Stimulated activated CD8-positive, alpha-beta memory T cell treated with anti-CD3 and anti-CD28 coated beads, Interleukin-4, amount 100 ng/mL, for 1 hour (primary cell): ENCODE measurements at places on chromosomes 7 and 10.

DNA sequence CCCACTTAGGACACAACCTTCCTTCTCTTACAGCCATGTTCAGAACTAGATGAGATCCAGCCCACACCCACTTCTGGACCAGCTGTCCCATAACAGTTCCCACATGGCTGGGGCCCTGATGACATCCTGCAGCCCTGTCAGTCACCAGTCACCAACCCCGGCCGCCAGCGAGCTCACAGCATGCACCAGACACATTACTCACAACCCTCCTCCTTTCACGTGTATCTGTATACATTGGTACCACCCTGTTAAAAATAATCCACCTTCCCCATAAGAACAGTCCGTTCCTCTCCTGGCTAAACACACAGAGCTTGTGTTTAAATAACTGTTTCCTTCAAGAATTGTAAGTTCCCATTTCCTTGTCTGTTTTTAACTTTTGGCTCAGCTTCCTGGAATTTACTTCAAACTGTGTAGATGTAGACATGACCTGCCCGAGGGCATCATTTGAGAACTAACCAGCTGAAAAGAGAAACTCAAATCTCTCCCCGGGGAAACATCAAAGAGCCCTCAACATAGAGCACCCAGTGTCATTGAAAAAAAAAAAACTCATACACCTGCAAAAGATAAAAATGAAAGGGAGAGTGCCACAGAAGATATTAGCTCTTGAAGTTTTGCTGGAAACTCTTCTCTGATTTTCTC, 26.0 kb upstream of the PRLHR start:
- DNase-seq, result no peak

DNA sequence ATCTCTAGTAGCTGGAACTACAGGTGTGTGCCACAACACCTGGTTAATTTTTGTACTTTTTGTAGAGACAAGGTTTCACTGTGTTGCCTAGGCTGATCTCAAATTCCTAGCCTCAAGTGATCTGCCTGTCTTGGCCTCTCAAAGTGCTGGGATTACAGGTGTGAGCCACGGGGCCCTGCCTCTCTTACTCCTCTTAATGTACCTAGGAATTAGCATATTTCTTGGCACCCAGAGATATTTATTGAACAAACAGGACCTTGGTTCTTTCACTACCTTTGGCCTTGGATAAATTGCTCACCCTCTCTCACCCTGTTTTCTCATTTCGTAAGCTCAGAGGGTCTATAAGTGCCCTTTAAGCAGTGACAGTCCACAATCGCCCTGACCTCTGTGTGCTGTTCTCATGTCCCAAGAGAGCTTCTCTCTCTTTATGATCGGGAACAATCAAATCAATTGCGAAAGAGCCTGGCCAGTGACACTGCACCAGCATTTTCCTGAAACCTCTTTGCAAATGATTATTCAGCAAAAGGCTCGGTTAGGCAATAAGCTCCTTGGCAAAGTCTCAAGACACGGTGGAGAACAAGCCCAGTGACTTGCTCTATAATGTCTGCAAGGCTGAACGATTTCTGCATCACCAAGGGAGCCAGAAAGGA, 117.7 kb downstream of the APBB1IP start:
- DNase-seq, result no peak

DNA sequence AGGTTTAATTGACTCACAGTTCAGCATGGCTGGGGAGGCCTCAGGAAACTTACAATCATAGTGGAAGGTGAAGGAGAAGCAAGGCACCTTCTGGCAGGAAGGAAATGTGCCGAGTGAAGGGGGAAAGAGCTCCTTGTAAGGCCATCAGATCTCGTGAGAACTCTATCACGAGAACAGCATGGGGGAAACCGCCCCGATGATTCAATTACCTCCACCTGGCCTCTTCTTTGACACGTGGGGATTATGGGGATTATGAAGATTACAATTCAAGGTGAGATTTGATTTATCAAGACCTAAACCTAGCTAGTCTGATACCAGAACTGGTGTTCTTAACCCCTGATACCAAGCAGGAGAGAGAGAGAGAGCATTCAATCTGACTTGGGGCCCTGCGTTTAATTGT, 258.7 kb downstream of the PTEN start:
- DNase-seq, result no peak

DNA sequence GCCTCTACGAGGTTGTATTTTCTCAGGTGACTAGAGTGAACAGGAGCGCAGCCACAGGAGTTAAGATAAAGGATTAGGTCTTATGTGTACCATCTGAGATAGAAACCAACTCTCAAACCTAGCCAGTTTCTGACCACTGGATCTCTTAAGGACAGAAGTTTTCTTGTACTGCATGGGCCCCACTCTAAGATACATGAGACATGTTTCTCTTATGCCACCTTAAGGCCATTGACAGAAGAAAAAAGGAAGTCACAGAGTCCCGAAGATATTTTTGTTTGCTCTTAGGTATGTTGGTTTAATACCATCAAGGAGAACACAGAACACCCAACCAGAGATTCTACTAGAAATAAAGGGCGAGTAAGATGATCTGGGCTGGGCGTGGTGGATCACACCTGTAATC, 335.8 kb downstream of the FRMD4A start:
- DNase-seq, result no peak

- DNase-seq, result no peak
Observed at GRCh38 chr10:104301907-104302690, 33.1 kb downstream of the GSTO2 start.

GRCh38 chr7:94174956-94175355, 170.8 kb upstream of the BET1 start:
- DNase-seq, result no peak

DNA sequence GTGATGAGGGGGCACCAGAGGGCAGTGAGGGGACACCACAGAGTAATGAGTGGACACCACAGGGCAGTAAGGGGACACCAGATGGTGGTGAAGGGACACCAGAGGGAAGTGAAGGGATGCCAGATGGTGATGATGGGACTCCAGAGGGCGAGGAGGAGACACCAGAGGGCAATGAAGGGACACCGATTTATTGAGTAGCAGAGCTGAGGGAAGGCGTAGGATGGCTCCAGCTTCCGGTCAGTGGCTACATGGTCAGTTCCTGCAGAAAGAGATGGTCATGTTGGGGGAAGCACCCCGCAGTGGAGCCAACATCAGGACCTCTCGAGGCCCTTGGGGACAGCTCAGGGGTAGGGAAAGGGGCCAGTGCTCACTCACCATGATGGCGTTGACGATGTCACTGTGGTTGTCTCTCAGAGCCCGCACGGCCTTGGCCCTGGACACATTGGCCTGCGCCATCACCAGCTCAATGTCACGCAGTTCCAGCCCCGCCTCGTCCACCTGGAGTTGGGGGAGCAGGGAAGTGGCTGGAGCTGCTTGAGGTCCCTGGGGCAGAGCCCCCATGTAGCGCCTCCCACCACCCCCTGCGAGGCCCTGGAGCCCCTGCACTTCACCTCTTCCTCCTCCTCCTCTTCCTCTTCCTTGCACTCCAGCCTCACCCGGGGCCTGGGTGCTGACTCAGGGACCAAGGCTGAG, 8.4 kb downstream of the NACAD start:
- DNase-seq, result no peak

DNA sequence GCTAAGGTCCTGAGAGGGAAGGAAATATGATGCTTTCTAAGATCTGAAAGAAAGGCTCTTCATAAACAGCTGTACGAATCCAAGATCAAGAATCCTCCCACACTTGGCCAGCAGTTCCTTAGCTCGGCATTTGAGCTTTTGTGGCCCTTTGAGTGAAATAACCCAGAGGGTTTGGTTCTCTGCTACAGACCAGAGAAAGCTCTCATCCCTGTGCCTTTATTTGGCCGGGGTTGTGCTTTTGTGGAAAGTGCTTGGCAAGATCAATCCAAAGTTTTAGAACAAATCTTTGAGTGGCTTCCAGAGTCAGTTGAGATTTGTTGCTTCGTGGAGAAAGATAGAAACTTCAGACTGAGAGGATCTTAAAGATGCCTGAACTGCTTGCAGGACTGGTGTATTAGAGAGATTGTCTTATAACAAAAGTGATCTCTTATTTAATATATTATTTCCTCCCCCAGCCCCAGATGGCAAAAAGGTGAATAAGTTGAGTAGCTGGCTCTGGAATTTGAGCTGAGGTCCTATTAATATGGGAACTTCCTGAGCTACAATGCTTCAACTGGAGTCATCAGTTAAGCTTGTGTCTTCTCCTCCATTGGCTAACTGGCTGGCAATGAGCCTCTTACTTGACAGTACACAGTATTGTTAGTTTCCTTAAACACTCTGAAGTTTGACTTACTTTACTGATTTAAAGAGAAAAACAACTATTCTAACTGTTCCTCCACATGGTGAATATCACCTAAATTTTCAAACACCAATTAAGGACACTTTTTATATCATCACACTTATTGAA, 687.3 kb downstream of the MAGI2 start:
- no peak for DNase-seq

- no peak for DNase-seq
Observed at GRCh38 chr7:108094346-108094745, 35.8 kb downstream of the LAMB4 start.

GRCh38 chr7:121531175-121532070, 135.3 kb upstream of the FAM3C start:
- no peak for DNase-seq
